HT1080 (cell line): ENCODE measurements at places on chromosomes 11 and 22.

DNA sequence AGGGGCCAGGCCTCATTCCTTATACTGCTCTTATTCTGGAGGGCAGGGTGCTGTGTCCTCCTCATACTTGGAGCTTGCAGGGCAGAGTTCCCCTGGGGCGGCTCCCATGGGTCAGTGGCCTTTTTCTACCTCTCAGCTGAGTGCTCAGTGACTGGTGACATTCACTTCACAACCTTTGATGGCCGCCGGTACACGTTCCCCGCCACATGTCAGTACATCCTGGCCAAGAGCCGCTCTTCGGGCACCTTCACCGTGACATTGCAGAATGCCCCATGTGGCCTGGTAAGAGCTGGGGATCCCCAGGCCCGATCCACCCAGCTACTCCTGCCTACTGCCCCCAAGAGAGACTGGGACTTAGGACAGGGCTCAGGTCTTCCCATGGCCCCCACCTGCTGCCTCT is 14.5 kb downstream of the OTOG start:
- DNase-seq, result no peak

DNA sequence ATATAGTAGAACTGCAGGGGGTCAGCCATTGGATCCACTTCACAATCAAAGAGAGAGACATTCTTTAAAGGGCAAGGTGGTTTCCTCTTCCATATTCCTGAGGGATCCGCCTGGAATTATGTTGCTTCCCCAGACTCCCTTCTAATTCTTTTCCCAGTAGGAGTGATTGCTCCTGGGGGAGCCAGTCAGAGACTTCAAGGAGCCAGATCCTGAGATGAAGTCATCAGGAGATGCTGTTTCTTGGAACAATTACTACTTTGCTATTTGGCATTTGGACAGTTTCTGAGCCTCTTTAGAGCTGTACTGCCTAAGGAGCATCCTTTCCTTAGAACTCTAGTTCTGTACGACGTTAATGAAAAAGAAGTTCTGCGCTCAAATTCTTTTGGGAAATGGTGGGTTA is 1.9 kb upstream of the OR9Q2 start:
- no peak for DNase-seq

DNA sequence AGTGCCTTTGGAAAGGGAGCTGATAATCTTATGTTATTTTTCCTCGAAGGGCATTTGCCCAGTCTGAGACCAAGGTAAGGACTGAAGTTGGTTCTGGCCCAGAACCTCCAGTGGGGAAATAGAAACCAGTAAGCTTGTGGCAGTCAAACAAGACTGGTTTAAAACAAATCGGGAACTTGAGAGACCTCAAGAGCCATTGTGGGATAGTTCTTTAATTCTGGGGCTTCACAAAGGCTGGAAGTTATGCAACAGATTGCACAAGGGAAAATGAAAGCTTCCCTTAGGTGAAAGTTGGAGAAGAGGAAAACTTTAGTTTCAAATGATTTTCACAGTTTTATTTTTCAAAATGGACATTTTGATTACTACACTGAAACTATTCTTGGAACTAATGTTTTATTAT is 33.5 kb upstream of the RAB38 start:
- DNase-seq, result no peak

DNA sequence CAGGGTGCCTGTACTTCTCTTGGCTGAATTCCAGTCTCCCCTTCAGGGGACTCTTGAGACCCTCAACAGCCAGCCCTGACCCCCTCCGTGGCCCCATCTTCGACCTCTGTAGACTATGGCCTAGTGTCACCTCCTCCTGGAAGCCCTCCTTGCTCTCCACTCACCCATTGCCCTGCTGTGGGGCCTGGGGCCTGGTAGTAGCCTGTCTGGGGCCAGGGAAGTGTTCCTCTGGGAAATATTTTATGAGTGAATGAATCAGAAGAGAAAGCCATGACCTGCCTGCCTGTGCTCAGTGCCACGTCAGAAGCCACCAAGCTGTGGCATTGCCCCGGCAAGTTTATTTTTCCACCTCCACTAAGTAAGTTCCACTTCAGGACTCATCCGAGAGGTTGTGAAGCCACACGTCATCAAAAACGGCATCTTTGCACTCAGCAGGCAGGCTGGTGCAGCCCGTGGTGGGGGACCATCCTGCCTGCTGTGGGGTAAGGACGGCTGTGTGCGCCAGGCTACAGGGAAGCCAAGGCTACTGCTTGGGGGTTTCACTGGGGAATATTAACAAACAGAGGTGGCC is 59.6 kb upstream of the PPARA start:
- no peak for DNase-seq

DNA sequence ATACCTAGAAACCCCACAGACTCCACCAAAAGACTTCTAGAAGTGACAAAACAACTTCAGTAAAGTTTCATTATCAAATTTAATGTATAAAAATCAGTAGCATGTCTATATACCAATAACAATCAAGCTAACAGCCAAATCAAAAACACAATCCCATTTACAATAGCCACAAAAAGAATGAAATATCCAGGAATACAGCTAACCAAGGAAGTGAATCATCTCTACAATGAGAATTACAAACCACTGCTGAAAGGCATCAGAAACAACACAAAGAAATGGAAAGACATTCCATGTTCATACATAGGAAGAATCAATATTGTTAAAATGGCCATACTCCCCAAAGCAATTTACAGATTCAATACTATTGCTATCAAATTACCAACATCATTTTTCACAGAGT is 46.0 kb downstream of the PRCP start:
- peak; percentile 48 for DNase-seq

DNA sequence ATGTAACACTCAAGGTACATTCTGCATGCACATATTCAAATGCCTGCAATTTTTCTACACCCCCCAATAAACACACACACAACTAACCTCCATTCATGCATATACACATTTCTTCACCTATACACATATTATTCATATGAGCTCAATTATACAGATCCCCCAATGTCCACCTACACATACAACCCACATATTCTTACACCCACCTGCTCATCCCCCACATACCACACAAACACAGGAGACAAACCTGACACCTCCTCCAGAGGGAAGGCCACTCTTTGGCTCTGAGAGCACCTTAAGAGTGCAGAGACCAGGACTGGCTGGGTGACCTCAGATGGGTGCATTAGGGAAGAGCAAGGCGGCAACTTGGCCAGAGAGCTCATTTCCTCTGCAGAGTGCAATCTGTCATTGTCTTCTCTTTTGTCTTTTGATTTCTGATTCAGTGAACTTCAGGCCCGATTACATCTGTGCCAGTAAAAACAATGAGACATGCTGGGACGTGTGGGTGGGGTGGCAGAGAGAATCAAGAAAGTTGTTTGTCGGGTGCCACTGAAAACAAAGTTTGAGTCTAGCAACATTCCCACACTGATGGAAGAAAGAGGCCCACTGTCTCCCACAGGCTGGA is 208.4 kb downstream of the NXPE2 start:
- DNase-seq, result no peak

- DNase-seq, result no peak
Measured at GRCh38 chr11:72562431-72562830, 111.8 kb downstream of the PDE2A start.

- no peak for DNase-seq
Measured at GRCh38 chr22:50398831-50399648, 55.9 kb downstream of the PPP6R2 start.

DNA sequence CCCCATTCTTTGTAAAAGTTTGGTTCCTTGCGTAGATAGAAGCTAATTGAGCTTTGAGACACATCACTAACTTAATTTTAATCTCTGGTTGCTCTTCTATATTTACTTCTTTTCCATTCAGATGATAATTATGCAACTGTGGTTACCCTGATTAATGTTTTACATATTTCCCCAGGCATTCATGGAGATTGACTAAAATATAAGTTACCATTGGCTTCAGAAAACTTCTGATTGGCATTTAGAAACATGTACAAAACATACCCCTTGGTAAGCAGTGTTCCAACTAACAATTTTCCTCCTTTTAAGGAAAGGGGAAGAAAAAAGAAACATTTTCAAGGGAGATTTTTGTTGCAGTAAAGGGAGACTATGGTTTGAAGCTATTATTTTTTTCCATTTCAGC is 43.9 kb downstream of the FAT3 start:
- no peak for DNase-seq

GRCh38 chr11:20397281-20397680 is 9.8 kb downstream of the PRMT3 start:
- peak; percentile 65 for DNase-seq

GRCh38 chr11:35992548-35992947 is 48.7 kb downstream of the LDLRAD3 start:
- no peak for DNase-seq

DNA sequence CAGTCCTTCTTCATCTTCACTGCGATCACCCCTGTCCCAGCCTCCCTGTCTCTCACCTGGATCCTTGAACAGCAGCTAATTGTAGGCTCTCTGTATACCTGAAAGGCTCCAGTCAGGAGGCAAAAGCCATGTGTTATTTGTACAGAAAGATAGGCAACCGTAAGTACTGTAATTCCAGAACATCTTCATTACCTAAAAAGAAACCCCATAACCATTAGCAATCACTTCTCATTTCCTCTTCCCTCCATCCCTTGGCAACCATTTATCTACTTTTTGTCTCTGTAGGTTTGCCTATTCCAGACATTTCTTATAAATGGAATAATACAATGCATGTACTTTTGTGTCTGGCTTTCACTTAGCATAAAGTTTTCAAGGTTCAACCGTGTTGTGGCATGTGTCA is 17.8 kb downstream of the NAGA start:
- no peak for DNase-seq

GRCh38 chr11:111909378-111909777 is 2.2 kb downstream of the CRYAB start:
- DNase-seq, result no peak

DNA sequence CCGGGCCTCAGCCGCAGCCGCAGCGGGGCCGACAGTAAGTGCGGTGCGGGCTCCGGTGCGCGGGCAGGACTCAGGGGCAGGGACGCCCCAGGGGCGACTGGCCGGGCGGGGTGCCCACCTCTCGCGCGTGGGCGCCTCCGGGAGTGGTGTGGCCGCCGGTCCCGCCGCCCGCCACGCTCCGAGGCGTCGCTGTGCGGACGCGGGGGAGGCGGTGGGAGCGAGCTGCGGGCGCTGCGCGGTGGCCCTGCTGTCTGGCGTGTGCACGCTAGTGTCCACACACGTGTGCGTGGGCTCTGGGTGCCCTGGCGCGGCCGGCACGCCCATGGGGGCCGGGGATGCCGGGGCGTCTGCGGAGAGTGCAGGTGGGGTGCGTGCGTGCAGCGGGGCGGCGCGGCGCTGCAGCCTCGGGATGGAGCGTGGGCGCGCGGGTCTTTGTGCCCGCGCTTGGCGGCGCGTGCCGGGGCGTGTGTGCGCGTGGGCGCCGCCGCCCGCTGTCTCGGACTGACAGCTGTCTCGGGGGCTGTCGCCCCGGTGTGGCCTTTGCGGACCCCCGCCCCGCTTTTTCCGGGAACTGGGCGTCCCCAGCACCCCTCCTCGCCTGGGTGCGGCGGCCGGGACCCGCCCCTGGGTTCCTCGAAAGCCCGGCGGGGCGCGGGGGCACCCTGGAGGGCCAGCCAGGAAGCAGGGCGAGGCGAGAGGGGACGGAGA is 804 bp downstream of the KCNK4 start:
- DNase-seq, result no peak

- no peak for DNase-seq
Measured at GRCh38 chr22:28670161-28670560, 9.5 kb downstream of the TTC28 start.

DNA sequence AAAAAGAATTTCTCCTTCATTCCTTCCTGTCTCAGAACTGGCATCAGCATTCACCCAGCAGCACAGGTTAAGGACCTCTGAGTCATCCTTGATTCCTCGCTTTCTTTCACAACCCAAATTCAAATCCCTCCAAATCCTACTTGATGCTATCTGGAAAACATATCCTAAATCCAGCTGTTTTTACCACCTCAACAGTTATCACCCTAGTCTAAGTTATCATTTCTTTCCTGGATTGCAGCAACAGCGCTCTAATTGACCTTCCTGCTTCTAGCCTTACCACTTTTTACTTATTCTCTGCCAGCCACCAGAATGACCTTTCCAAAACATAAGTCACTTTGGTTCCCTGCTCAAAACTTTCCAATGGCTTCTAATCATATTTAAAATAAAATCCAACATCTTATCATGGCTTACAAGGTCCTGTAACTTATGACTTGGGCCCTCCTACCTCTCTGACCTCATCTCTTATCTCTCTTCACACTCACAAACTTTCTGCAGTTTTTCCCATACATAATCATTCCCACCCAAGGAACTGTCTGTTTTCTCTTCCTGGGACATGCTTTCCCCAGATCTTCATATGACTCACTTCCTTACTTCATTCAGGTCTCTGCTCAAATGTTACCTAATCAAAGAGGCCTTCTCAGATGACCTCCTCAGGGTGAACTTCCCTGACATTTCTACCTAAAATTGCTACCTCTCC is 119.4 kb downstream of the TTC28 start:
- DNase-seq, result peak; percentile 69

- DNase-seq, result no peak
Measured at GRCh38 chr11:64809781-64810241, 540 bp downstream of the MEN1 start.

- DNase-seq, result no peak
Measured at GRCh38 chr22:38201371-38201710, 453 bp upstream of the MAFF start.

DNA sequence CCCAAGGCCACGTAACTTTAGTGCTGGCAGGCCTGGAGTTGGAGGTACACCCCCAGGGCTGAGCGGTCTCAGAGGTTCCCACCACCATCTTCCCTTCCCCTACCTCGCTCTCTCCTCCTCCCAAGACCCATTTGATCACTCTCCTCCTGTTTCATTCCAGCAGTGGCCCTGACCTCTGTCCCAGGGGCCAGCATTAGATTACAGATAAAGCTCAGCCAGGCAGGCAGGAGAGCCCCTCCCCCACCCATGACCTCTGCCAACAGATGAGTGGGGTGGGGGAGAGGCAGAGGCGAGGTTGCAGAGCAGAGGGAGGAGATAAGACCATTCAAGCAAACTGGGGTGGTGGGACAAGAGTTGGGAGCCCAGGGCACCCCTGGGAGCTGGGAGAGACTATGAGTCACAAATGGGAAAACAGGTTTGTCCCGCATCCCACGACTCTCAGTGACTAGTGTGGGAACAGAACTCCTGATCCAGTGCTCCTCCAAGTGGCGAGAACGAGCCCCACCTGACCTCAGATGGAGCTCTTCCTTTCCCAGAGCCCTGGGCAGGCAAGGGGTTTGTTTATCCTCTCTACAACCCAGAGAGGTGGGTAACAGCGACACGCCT is 367.9 kb downstream of the MN1 start:
- DNase-seq, result no peak

DNA sequence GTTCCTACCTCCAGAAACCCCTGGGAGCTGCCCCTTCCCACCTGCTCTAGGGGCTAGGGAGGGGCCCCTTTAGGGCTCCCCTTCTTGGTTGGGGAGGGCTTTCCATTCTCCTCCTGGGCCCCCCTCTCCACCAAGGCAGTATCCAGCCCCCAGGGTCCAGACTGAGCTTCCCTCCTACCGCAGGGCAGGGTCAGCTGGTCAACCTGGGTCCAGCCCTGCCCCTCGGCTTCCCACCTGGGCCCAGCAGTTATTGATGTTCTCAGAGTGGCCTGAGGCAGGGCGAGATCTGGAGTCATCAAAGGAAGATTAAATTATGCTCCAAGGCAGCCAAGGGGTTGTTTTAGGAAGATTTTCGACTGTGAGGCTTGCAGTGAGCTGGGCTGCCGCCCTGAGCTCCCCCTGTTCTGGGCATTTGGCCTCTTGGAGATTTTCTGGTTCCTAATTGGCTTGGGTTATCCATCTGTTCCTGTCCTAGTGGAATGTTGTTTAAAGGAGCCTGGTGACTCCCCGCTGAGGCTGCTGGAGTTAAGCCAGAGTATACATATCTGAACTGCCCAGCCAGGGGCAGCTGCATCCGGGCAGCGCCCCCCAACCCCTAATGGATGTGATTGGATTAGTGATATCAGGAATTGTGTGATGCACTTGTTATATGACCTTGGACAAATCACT is 1.8 kb upstream of the SLC22A8 start:
- no peak for DNase-seq

- peak; percentile 54 for DNase-seq
Measured at GRCh38 chr11:72430741-72431570, 3.4 kb downstream of the CLPB start.
